ENCODE measurements at places on chromosomes 7 and 10.

GRCh38 chr10:123795846-123796590 lies 95.6 kb downstream of the CPXM2 start:
- DNase-seq, result no peak

DNA sequence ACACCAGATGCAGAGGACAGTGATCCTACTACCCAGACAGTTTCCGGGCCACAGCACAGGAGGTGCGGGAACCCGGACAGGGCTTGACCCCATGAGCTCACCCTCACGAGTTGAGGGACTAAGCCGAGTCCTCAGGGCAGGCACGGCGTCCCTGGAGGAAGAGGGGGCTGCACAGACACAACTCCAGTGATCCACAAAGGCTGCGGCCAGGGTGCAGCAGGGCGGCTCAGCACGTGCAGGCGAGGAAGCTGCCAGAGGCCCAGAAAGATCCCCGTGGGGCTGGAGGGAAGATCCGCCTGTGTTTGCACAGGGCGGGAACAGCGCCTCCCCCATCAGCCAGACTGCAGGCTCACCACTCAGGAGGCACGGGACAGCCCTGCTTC lies 45.9 kb upstream of the TMEM72 start:
- DNase-seq, result no peak

DNA sequence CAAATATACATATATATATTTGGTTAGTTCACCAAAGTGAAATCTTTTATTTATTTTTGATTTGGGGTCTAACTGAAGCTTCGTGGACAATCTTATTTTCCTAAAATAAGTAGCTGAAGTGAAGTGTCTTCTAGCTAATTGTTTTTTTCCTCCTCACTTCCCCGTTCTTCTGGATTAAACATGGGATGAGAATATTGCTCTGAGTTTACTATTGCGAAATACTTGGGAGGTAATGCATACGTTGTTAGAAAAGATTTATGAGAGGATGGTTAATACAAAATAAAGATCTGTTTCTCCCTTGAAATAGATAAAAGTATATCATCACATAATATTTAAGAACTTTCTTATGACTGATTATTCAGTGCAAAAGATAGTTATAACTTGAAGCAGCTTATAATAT lies 228.3 kb upstream of the TPK1 start:
- DNase-seq, result no peak

- no peak for DNase-seq
Observed at GRCh38 chr7:240887-241421, 48.6 kb downstream of the FAM20C start.

- no peak for DNase-seq
Observed at GRCh38 chr7:155418304-155418703, 39.6 kb upstream of the EN2 start.

DNA sequence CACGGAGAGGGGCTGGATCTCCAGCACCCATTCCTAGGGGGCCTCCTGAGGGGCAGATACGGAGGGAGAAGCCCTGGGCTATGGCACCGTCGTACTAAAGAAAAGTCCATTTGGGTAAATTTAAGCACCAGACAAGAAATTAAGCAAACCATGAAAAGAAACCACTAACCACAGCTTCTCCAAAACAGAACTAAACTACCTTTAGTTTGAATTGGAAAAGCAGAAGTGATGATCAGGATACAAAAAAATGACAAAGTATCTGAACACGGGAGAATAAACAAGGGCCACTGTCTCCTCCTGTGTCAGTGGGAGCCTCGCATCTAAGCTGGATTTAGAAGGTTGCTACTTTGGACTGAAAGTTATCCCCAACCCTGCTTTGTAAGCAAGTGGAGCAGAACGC lies 69.1 kb downstream of the DIP2C start:
- DNase-seq, result no peak

GRCh38 chr7:27825891-27826290 lies 85.9 kb downstream of the TAX1BP1 start:
- no peak for DNase-seq

DNA sequence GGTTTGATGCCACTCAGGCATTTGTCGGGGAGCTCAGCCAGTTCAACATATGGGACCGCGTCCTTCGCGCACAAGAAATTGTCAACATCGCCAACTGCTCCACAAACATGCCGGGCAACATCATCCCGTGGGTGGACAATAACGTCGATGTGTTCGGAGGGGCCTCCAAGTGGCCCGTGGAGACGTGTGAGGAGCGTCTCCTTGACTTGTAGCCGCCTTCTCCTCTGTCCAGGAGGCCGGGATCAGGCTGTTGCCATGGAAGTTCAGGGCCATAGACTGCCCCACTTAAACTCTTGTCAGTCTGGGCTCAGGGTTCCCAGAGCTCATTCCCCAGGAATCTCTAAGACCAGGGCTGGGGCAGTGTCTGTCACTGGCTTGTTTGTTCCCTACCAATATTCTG lies 11.3 kb downstream of the NPTX2 start:
- no peak for DNase-seq

DNA sequence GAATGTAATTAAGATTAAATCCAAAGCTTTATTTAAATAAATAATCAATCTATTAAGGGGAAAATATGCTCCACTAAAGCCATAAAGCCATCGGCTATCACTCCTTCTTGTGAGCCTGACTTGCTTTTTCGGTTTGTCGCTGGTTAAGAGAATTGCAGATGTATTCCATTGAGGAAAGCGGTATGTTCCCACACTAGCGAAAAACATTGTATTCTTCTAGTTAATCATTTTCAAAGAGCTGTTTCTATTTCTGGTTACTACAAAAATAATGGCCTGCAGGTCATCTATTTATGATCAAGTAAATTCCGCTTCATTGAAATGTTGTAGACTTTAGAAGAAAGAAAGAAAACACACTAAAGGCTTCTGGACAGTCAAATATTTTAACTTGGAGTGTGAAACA lies 173.4 kb downstream of the CACNB2 start:
- no peak for DNase-seq

DNA sequence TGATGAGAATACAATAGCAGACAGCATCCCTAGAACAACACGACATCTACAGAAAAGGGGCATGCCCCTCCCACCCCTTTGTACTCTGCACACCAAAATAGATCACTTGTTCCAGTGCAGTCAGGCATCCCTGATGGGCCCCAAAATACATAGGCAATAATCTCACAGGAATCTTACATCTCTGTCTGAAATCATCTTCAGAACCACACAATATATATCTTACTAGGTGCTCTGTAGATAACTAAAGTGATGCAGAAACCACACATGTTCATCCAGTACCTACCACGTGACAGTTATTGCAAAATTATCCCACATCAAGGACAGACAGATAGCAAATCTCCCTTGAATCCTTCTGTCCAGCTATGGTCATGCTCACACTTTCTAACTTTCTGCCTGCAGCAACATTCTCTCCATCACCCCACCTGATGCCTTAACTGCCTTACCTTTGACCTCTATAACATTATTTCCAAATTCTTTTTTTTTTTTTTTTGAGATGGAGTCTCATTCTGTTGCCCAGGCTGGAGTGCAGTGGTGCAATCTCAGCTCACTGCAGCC lies 30.7 kb downstream of the ST8SIA6 start:
- DNase-seq, result no peak

DNA sequence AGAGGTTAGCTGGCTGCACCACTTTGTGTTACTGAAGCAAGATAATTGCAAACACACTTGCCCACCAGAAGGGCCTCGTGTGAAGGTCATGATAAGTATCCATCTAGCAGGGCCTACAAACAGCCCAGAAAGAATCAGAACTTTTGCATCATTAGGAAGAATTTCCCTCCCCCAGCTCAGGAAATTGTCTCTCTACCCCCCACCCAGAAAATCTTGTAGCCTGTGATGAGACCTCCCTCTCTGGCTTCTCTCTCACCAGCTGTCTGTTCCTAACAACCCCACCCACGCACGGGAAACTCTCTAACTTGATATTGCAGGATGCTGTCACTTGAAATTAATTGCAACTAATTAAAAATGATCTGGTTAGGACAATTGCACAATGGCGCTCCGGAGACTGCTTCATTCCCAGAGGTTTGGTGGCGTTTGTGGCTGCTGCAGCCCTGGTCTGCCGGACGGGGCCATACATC lies 34.5 kb downstream of the ZNF503 start:
- DNase-seq, result no peak

- DNase-seq, result no peak
Observed at GRCh38 chr10:13118784-13119410, 18.9 kb downstream of the OPTN start.

- DNase-seq, result no peak
Observed at GRCh38 chr7:17269341-17270221, 28.9 kb upstream of the AHR start.

DNA sequence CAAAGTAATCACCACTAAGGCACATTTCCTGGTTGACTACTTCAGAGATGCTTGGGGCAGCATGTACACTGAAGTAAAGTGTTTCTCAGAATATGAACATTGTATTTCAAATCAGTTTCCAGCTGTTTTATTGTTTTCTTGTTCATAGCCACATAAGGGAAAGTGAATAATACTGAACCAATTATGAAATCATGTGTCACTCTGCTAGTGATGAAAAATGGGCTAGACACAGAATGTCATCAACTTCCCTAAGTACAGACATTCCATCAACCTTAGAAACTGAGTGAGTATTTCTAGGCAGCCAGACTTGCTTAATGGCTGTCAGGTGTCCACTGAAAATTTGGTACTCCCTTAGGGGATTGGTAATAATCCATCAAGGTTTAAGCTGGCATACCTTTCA lies 603.5 kb downstream of the ARL4A start:
- DNase-seq, result no peak

DNA sequence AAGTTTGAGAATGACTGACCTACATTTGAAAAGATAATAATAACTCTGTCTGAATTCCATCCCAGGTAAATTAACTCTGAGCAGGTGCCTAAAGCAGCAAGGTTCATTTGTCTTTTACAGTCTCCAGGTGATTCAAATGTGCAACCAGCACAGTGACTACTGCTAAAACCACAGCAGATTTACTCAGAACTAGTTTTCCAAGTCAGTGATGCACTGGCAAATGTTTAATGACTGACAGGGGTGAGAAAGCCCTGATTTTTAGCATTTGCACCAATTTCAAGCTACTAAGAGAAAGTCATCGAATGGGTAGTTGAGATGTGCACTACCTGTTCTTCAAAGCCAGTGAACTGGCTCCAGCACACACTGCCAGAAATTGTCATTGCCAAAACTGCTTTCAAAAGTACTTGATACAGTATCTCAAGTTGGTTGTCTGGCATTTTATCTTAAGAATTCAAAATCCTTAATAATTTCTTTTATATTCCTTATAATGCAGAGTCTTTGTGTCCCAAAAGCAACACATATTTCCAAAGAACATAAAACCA lies 60.3 kb downstream of the ATOH7 start:
- DNase-seq, result no peak

DNA sequence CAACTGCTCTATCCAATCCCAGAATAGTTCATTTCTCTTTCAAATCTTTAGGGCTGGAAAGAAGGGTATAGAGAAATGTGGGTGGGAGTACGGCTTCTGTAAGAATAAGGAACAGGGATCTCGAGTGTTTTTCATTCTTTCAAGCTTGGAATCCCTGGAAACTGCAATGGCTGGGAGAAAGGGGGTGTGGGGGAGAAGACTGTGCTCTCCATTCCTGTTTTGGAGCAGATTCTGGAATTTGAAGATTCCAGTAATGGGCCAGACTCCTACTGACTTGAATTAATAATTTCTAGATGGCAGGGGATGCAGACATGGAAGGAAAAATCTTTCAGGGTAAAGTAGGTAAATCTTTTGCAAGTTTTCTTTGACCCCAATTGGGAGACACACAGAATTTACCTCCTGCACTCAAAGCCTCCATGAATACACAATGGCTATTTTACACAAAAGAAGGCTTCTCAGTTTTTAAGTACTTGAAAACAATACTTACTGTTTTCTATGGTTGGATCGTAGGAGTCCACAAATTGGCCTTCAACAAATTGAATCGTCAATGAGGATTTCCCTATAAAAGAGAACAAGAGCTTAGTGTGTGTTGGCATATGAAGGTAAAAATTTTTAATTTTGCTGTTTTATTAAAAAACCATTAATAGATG lies 29.1 kb downstream of the RHEB start:
- no peak for DNase-seq

DNA sequence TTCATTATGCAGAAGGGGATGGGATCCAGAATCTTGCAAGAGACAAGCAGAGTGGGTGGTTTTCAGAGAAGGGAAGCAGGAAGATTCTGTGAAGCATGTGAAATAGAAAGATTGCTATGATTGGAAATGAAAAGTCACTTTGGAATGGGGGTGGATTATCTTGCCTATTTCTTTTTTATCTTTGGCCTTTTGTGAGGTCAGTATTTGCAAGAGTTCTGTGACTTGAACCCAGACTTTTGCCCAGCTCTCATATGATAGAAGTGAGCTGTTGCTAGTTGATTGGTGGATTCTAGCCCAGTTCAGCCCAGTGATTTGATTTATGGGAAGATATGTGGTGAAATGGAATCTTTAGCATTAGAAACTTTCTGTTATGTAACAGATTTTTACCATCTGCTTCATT lies 17.1 kb downstream of the ENTPD7 start:
- no peak for DNase-seq

GRCh38 chr7:27248427-27248806 lies 5.8 kb downstream of the EVX1 start:
- no peak for DNase-seq

DNA sequence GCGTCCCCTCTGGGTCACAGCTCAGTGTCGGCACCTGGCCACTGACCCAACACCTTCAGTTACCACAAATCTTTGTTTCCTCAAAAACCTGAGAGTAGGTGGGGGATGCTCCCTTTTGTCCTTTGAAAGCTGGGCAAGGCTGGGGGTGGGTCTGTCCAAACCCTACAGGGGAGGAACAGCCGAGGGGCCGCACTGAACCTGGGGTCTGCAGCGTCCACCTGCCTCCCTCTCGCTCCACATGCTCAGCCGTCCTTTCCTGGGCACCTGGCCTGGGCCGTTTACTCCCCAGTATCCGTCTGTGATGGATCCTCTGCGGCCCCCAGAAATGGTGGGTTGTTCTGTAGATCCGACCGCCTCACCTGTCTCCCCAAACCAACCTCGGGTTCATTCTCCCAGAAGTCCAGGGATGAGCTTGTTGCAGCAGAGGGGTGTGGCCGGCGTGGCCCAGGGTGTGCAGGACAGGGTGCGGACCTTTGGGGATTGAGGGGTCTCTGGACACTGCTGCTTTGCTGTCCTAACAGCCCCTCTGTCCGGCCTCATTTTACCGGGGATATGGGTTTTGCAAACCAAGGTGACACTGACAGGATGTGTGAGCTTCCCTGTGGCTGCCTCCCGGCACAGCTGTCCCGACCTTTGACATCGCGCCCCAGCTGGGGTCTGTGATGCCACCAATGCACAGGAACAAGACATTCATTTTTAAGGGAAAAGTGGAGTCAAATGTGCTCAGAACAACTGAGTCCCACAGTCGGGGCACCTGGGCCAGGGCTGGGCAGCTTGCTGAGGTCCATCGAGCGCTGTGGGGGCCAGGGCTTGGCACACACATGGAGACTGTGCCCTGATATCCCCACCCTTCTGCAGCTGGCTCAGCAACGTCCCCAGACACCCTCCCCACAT lies 115.9 kb downstream of the VIPR2 start:
- DNase-seq, result peak; percentile 9

- no peak for DNase-seq
Observed at GRCh38 chr10:73786512-73786885, 1.1 kb downstream of the ZSWIM8 start.

GRCh38 chr10:42952931-42953683 lies 123.8 kb upstream of the RET start:
- no peak for DNase-seq

Data from CD4-positive, alpha-beta T cell treated with Interleukin-4 for 1 hour (primary cell).